AG09309 (cell line): ENCODE measurements at places on chromosomes 2 and 18.
A peak's percentile ranks its signal among the peaks of the same experiment; 100 is the strongest.

GRCh38 chr2:70767699-70768589, at the start of gene ADD2:
Gene ADD2, minus strand, starts transcription at chr2:70768200. Its CDS starts 61,792 bp downstream, at chr2:70706408.
- no peak for DNase-seq

GRCh38 chr2:227482638-227483340, 10.8 kb downstream of the AGFG1 start:
- no peak for DNase-seq

DNA sequence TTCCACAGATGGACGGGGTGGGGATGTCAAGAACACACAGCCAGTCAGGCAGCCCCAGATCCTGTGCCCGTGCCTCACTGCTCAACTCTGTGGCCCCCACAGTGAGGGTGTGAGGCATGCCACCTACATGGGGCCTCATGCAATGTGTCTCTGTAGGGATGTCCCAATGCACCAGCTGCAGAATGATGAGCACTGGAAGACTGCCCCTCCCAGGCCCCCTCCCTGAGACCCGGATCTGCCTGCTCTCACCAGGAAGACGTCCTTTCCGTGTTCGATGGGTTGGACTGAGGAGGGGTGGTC, 124.2 kb downstream of the TWIST2 start:
- DNase-seq: no peak

- DNase-seq: peak; percentile 80
Observed at GRCh38 chr18:24014986-24015638, 558 bp downstream of the TTC39C start.
